ENCODE measurements at places on chromosomes 1 and 21. TPM values are rescaled to one million over a fixed set of nuclear protein-coding genes. Genes with fewer than 3 reads are reported as not detected.

CA6 gene
- total RNA-seq: not detected

S100A7 gene
- total RNA-seq: not detected

SPATA45 gene
- total RNA-seq: 0.44 TPM

DDAH1 gene
- 29.7 TPM for total RNA-seq

KCNE1 gene
- total RNA-seq: 0.31 TPM

FCGR3A gene
- total RNA-seq: 0.66 TPM

PTGER3 gene
- 1.4 TPM for total RNA-seq

FAM151A gene
- not detected for total RNA-seq

DDR2 gene
- 58.2 TPM for total RNA-seq

LCE1B gene
- not detected for total RNA-seq

SLFNL1 gene
- total RNA-seq: 0.58 TPM

CCDC185 gene
- not detected for total RNA-seq

ABCA4 gene
- 0.66 TPM for total RNA-seq

CD46 gene
- 52.1 TPM for total RNA-seq

AMY2B gene
- 21.2 TPM for total RNA-seq

APOBEC4 gene
- total RNA-seq: not detected

TEDDM1 gene
- not detected for total RNA-seq

ANKRD65 gene
- total RNA-seq: 13.9 TPM

OLFML3 gene
- 194 TPM for total RNA-seq

RAB42 gene
- total RNA-seq: 8.7 TPM

RBP7 gene
- total RNA-seq: 5.7 TPM

MFSD2A gene
- total RNA-seq: 0.62 TPM

OR2L5 gene
- total RNA-seq: not detected

BGLAP gene
- total RNA-seq: 1.2 TPM

FAM72A gene
- total RNA-seq: 3.3 TPM

MAB21L3 gene
- total RNA-seq: not detected

ASCL5 gene
- total RNA-seq: 0.04 TPM

GBP2 gene
- 1.3 TPM for total RNA-seq

HOOK1 gene
- 1.9 TPM for total RNA-seq

WNT3A gene
- total RNA-seq: not detected

KIRREL1 gene
- 26.2 TPM for total RNA-seq

ACTRT2 gene
- not detected for total RNA-seq

PBX1 gene
- total RNA-seq: 42.7 TPM

MYBPH gene
- 109 TPM for total RNA-seq

TAS1R2 gene
- not detected for total RNA-seq

C4BPA gene
- total RNA-seq: 0.09 TPM

RIMKLA gene
- 0.71 TPM for total RNA-seq

PGBD5 gene
- 10.3 TPM for total RNA-seq

GBP7 gene
- 0.04 TPM for total RNA-seq

IFI44 gene
- total RNA-seq: 10.4 TPM

Data from muscle of leg (tissue), 16 donors.